ENCODE measurements at places on chromosomes 16 and 17.

- DNase-seq: no peak
Observed at GRCh38 chr17:28069061-28069460, 26.6 kb downstream of the NLK start.

DNA sequence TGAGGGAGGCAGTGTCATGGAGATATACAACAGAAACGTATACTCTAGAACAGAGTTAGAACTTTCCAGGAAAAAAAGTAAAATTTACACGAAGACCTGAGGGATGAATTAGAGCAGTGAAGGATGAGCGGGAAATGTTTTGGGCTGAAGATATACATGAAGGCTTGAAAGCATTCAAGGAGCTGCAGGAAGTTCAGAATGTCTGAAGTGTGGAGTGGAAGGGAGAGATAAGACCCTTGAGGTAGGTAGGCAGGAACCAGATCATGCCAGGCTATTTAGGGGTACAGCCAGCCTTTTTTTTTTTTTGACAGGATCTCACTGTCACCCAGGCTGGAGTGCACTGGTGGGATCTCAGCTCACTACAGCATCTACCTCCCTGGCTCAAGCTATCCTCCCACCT lies 3.2 kb upstream of the NLK start:
- DNase-seq: no peak

GRCh38 chr16:23949630-23950290 lies 114.0 kb downstream of the PRKCB start:
- no peak for DNase-seq

GRCh38 chr17:74825952-74826719 lies 33.5 kb downstream of the GRIN2C start:
- DNase-seq: no peak

- DNase-seq: no peak
Observed at GRCh38 chr17:45575126-45575885, 84.8 kb upstream of the PLEKHM1 start.

- no peak for DNase-seq
Observed at GRCh38 chr17:79991924-79992648, 43.6 kb downstream of the TBC1D16 start.

- no peak for DNase-seq
Observed at GRCh38 chr17:79325709-79326430, 251.2 kb downstream of the ENGASE start.
